ENCODE measurements at places on chromosomes 7 and 10. TPM values are rescaled to one million over a fixed set of nuclear protein-coding genes. Genes with fewer than 3 reads are reported as not detected.

Gene FOXK1
- 28.8 TPM for total RNA-seq

Gene HPS1
- total RNA-seq = 86.3 TPM

Gene PRLHR
- total RNA-seq = not detected

Gene GPR15LG
- total RNA-seq = not detected

Gene DENND2A
- 19.0 TPM for total RNA-seq

Gene PAPOLB
- 0.24 TPM for total RNA-seq

Gene CUBN
- total RNA-seq = 2.2 TPM

Gene GPR85
- total RNA-seq = 4.5 TPM

Gene INHBA
- total RNA-seq = 81.2 TPM

Gene ZNF248
- total RNA-seq = 14.3 TPM

Gene SPDYE8
- total RNA-seq = not detected

Gene C10orf53
- not detected for total RNA-seq

All from lower lobe of right lung (tissue), 2 donors.